Stimulated activated CD4-positive, alpha-beta T cell treated with anti-CD3 and anti-CD28 coated beads, Interleukin-15, amount 100 ng/mL, for 1 hour (primary cell): ENCODE measurements at places on chromosomes 16 and 17.

DNA sequence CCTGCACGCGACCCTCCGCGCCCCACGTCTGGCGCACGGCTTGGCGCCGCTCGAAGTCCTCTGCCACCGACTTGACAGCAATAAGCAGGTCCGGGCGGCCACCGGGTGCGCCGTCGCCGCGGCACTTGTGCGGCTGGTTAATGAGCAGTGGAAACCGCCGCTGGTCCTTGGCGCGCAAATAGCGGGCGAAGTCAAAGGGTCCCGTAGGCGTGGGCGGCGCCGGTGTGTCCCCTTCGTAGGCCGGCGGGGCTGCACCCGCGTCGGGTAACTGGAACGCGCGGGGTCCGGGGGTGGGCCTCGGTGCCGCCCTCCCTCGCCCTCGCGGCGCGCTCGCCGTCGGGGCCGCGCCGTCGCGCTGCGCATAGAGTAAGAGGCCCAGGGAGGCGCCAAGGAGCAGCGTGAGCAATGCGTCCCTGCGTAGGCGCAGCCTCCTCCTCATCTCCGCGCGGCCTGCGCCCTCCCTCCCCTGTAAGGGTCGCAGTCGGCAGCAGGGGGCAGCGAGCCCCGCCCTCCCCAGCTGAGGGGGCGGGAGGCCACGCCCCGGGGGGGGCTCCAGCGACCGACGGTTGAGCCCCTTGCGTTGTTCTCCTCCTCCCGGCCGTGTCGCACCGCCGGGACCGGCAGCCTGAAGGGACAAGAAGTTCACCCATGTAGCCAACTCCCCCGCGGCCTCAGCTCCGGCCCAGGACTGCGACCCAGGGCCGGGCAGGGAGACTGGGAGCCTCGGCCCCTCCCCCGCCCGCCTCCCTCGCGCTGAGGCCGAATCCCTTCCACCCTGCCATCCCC, 558 bp downstream of the B3GNT9 start:
- peak; percentile 28 for DNase-seq

DNA sequence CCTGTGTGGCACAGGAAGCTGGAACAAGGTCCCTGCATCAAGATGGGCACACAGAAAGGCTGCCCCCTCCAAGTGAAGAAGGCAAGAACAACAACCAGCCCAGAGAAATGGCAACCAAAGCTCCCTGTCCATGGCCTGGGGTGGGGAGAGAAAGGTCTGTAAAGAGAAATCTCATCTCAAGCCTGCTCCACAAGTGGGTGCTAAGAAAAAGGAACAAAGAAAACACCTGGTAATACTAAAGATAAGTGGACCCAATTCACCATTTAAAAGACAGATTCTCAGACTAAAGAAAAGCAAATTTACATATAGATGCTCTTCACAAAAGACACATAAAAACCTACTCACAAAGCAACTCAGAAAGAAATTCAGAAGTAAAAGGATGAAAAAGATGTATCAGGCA, 107.4 kb downstream of the PARN start:
- DNase-seq, result no peak

- no peak for DNase-seq
Observed at GRCh38 chr17:15038656-15039055, 226.5 kb downstream of the PMP22 start.

- no peak for DNase-seq
Observed at GRCh38 chr17:33671491-33671890, 378.4 kb upstream of the ASIC2 start.

- no peak for DNase-seq
Observed at GRCh38 chr17:66636111-66636510, 198.8 kb upstream of the CACNG5 start.

DNA sequence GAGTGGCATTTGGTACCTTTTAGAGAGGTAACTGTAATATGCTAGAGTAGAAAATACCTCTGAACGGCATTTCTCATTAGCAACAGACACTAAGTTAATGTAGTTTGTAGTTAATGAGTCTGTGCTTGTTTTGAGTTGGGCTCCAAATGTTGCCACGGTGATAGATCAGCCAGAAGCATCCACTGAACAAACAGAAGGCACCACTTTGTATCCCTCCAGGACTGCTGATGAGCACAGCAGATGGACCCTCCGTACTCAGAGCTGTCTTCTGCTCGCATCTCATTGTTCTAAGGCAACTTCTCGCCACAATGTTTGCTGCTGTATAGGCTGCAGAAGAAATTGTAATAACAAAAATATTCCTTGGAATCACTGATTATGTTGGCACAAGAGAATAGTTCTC, 56.1 kb downstream of the TNRC6C start:
- DNase-seq, result no peak

DNA sequence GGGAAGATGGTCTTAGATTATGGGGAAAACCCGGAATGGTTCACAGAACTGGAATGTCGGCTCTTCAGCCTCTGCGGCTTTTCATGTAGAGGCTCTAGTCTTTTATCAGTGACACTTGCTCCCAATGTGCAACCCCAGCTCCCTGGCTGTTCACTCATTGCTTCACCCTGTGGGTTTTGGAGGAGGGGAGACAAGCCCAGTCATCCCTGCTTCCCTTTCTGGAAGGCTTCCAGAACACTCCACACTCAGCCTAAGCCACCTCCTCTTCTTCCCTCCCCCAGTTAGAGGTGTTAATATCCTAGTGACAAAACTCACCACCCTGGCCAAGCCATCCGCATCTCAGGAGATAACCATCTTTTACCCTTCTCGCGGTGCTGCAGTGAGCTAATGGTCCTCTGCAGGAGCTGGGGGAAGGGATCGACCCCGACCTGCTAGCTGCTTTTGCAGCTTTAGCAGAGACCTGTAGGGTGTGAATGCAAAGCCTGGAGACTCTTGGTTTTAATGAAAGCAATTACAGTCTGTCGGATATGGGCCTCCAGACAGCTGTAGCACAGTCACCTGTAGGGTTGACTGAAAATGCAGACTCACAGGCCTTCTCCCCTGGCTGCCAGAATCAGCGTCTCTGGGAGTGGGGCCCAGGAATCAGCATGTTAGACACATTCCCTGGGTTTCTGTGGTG, 24.3 kb upstream of the LASP1NB start:
- no peak for DNase-seq

DNA sequence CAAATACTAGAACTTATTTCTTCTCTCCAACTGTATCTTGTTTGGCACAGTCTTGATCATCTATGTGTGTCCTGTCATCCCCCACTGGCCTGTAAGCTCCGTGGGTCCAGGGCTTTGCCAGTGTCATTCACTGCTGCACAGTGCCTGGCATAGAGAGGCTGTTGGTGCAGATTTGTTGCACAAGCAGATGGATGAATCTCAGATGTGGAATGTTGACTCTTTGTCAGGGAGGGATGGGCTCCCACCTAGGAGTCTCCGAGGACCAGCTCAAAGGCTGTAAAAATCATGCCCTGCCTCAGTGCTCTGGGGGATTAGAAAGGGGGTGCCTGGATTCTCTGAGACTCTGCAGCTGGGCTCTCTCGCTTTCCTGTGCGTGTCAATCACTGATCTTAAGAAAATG, 60.6 kb downstream of the RAB11FIP4 start:
- DNase-seq, result no peak

DNA sequence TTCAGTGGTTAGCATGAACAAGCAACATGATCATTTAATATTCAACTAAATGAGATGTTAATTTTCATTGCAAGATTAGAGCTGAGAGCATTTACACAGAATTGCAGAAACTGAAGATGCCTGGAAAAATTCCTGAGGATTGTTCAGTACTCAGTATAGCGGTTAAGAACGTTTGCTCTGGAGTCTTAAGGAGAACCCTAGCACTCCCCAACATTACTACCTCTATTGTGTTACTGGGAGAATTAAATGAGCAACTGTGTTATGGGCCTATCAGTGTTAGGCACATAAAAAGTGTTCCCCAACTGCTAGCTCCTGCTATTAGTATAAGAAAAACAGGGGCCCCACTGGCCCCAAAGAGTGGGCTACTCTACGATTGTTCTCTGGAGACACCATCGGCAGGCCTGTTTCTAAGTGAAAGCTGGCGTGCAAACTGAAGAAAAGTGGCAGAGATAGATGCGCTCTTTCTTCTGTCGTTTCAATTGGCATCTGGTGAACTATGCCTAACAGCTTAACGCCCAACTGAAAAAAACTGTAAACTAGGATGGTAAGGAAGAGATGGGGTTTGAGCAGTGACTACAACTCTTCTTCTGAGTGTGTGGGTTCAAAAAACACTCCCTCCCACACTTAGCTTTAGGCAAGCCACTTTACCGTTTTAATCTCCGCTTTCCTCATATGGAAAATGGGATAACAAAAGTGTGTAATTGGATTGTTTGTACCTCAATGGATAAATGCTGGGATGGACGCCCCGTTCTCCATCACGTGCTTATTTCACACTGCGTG, 1.3 kb downstream of the CDR2 start:
- no peak for DNase-seq

DNA sequence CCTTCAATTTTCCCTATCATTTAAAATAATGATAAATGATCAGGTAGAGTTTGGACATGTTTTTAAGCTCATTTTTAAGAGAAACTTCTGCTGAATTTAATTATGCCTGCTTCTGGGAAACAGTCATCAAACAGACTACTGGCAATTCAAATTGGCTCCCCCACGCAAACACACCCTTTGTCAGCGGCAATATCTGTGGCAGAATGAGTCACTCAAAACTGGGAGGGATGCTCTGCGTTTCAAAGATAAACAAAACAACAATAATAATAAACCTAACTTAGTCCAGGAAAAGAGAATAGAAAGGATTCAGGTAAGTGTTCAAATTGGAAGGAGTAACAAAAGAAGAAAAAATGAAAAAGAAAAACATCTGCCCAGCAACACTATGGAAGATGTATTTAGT, 108.1 kb upstream of the ERCC4 start:
- no peak for DNase-seq

DNA sequence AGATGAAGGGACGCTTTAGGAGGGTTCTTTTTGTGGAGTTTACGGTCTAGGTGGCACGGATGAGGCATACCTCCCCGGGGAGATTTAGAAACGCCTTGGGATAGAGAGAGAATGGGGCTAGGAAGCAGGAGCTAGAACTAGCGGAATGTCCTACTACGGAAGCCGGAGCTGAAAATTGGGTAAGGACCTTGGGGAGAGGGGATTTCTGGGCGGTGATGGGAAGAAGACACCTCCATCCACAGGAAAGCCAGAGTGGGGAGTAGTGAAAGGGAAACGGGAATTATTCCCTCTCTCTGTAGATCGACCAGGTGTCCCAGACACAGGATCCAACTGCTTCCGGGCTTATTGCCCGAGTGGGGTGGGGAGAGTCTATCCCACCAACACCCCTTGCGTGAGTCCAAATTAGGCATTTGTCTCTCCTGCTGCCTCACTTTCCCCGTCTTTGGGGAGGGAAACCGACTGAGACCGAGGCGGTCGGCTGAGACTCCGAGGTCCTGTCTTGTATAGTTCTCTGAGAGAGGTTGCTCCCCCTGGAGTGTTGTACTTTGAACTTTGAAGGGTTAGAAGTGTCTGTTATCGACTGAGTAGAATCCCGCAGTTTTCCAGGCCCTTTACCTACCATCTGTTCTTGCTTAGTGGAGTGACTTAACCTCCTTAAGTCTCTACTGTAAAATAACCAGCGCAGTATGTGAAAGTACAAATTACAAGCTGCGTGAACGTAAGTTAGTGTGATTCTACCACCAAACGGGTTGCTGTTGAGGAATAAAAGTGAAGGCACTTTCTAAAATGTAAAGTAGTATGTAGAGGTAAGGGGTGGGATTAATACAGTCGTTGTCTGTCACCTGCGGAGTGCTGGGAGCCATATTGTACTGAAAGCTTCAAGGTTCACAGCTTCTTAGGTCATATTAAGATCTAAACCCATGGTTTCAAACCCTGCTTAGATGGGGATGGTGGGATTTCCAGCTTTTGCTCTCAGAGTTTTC, 1.0 kb downstream of the RSPRY1 start:
- no peak for DNase-seq

DNA sequence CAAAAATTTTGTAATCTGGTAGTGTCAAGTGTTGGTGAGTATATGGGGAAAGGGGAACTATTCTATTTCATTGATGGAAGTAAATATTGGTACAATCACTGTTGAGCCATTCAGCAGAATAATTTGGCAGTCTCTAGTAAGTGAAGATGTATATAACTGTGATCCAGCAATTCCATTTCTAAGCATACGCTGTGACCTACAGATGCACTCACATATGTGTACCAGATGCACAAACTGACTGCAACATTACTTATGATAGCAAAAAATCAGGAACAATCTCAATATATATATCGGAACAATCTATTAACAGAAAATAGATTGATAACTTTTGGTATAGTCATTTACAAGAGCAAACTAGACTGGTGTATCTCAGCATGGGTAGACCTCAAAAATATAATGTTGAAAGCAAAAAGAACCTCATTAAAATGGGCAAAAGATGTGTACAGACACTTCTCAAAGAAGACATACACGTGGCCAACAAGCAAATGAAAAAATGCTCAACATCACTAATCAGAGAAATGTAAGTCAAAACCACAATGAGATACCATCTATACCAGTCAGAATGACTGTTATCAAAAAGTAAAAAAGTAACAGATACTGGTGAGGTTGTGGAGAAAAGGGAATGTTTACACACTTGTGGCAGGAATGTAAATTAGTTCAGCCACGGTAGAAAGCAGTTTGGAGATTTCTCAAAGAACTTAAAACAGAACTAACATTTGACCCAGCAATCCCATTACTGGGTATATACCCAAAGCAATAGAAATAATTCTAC, 20.7 kb downstream of the ADAP2 start:
- DNase-seq, result no peak

DNA sequence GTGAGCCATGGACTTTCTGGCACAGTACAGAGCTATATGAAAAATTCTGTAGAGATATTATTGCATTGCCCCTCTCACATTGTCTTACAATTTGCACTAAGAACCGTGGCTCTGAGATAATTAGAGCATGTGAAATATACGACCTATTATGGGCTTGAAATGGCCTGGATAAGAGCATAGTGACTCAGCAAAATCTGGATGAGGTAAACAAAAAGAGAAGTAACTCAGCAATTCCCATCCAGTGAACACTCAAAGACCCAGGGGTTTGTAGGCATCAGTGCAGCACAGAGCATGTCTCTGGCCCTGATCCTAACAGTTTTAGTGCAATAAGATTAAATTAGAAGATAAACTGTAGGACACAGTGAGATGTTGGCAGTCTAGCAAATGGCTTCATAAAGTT, 317.2 kb upstream of the MYOCD start:
- no peak for DNase-seq

DNA sequence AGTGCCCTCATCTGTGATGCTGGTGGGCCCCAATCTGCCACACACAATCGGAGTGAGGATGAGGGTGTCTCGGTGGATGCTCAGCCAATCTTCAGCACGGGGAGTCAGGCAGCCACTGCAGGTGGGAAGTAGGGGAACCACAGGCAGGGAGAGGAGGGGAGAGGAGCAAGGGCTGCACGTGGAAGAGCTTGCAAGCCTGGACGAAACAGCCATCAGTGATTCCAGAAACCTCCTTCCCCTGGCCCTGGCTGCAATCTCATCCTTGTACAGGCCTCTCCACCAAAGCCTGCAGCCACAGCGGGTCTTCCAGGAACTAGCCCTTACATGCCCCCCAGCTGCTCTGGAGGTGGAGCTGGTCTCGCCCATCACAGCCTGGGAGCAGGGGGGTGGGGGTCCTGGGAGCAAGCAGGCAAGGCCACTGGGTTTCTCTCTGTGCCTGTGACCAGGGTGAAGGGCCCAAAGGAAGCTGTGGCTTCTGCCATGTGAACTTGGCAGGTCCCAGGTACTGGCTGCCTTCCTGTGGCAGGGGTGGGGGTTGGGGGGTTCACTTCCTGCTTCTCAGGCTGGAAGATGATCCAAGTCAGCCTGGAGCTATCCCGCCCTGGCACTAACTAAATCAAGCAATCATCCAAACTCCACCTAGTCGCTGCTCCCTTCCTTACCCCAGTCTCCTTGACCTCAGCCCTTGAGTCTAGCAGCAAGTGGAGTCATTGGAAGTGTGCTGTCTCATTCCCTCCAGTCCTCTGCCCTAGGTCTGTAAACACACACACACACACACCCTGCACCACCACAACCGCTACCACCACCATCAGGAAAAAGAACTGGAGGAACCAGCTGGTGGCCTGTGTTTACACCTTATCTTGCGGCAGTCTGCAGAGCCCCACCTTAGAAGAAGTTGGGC, 29.4 kb upstream of the MLKL start:
- DNase-seq, result no peak
